ENCODE measurements at places on chromosomes 5 and 9. TPM values are rescaled to one million over a fixed set of nuclear protein-coding genes. Genes with fewer than 3 reads are reported as not detected.

- no peak for DNase-seq
Measured at GRCh38 chr9:78289474-78289873, 7.5 kb upstream of the PSAT1 start.

DNA sequence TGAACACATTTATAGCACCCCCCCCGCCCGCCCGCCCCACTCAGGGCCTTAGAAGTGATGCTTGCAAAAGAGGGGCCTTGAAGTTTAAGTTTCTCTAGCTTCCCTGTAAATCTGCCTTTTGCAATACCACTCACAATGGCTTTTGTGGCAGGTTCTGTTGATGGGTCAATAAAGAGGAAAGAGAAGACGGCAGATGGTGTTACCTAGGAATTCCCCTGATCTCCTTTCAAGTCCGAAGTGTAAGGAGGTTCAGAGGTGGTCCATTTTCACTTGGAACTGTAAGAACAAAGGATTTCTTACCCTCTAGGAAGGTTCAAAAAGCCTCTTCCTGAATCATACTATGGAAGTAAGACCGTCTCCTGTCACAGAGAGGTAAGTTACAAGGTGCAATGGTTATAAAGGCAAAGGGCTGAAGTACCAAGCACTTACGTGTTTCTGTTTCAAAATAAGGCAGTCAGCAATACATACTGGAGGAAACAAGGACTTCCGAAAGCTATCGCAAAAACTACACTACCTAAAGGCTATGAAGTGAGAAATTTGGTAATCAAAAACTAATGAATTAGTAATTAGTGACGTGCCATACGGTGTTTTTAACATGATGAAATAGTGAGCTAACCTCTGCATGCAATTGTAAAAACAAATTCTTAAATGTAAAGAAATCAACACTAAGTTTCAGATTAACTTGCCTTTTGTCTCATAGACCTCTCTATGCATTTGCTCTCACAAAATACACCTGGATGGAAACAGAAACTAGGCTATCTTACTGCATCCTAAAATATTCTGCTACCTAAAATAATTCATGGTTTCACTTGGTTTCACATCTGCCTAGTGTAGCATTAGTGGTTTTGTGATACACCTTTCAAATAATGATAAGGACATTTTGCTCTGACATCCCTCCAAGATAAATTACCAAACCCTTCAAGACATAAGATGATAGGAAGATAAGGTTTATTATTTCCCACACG lies 589.4 kb upstream of the FAM174A start:
- no peak for DNase-seq

DNA sequence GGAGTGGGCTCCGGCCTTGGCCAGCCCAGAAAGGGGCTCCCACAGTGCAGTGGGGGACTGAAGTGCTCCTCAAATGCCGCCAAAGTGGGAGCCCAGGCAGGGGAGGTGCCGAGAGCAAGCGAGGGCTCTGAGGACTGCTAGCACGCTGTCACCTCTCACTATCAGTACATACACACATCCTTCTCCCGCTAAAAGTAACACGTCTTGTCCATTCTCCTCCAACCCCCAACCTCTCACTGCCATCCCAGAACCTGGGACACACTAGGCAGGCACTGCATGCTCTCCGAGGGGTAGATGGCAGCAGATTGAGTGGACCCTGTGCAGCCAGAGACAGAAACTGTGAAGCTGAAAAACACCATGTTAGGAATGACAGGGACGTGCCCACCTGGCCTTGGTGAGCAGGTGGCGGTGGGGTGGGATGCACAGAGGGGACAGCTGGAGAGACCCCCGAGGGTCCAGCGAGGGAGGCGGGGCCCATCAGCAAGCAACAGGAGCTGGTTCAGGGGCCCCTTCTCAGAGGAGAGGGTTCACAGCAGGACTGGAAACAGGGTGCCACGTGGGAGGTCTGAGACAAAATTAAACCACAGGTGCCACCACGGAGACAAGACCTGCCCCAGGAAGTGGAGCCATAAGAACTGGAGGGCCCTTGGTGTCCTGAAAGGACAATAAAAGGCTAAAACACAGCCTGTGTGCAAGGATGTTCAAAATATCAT lies 16.9 kb downstream of the SEMA4D start:
- no peak for DNase-seq

GRCh38 chr9:31140316-31140715 lies 1244.1 kb upstream of the ACO1 start:
- DNase-seq: no peak

GRCh38 chr5:56812110-56812509 lies 3.2 kb upstream of the MAP3K1 start:
- DNase-seq: no peak

DNA sequence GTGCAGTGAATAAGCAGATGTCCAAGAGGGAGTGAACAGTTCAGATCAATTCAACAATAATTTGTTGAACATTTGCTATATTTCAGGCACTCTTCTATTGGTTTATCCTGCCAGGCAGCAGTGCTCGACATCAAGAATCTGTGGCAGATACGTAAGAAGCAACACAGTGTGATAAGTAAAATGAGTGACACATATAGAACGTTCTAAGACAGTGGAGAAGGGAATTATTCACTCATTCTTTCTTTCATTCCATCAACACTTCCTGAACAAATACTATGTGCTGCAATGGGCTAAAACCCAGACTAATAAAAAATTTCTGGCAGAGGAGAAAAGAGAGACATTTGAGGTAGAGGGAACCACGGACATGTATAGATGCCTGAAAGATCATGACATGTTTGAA lies 89.9 kb upstream of the GLIS3 start:
- no peak for DNase-seq

GRCh38 chr5:108074626-108075025 lies 307.3 kb downstream of the FBXL17 start:
- DNase-seq: no peak

GRCh38 chr9:86713970-86714369 lies 233.3 kb downstream of the GAS1 start:
- no peak for DNase-seq

DNA sequence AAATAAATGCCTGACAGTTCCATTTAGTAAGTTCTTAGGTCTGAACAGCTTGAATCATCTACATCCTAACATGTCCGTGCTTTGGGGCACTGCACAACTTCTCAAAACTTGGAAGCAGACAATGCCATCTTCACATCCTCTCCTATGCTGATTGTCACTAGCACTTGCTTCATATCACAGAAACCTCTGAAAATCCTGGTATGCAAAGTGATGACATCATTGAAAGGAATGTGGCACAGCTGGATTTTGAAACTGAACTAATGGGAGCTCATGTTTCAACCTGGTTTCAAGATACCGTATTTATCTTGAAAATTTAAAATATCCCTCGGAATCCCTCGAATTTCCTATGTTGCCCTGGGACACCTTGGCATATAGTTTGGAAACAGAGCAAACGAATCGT lies 490.2 kb upstream of the DAP start:
- no peak for DNase-seq

DNA sequence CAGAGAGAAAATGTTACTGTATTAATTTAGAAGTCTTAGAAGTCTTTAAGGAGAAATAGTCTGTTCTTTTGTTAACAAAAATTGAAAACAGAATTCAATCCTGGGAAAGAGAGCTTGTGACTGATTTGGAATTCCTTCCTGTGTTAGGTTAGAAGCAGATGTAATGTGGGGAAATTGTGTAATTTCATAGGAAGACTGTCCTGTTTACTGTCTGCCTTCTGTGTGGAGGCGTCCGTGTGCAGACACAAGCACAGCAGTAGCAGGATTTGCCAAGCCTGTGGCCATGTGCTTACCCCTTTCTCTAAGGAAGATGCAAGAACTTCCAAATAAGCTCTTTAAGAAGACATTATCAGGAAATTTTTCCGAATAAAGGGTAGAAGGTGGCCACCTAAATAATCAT lies 36.7 kb upstream of the F2R start:
- DNase-seq: no peak

- no peak for DNase-seq
Measured at GRCh38 chr9:93116072-93116961, 17.7 kb downstream of the NINJ1 start.

DNA sequence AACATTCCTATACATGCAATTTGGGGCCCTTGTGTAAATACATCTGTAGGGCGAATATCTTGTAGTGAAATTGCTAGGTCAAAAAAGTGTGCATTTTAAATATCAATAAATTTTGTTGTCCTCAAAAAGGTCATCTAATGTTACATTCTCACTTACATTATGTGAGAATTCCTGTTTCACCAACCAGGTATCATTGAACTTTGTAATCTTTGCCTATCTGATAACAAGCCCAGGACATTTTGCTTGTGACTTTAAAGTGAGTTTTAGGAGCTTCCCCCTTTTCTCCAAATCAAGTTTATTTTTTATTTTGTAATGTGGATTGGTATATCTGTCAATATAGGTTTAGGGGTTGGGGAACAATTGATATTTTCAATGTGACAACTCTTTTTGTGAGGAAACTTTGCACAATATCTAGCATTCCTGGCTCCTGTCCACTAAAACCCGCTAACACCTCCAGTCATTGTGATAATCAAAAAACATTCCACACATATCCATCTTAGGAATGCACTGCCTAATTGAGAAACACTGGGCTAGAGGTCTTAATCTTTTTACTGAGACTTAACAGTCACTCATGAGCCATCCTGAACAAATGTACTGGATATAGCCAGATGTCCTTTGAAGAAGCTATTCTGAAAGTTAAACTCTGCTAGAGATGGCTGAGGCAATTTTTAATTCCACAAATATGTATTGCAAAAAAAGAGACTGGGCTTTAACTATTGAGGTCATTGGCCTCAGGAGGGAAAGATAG lies 72.5 kb upstream of the SLC1A1 start:
- DNase-seq: no peak

- DNase-seq: no peak
Measured at GRCh38 chr9:88746029-88746742, 211.2 kb downstream of the NXNL2 start.

- no peak for DNase-seq
Measured at GRCh38 chr9:1461812-1462211, 411.7 kb downstream of the DMRT2 start.

- no peak for DNase-seq
Measured at GRCh38 chr9:21160178-21160577, 6.3 kb downstream of the IFNA21 start.

DNA sequence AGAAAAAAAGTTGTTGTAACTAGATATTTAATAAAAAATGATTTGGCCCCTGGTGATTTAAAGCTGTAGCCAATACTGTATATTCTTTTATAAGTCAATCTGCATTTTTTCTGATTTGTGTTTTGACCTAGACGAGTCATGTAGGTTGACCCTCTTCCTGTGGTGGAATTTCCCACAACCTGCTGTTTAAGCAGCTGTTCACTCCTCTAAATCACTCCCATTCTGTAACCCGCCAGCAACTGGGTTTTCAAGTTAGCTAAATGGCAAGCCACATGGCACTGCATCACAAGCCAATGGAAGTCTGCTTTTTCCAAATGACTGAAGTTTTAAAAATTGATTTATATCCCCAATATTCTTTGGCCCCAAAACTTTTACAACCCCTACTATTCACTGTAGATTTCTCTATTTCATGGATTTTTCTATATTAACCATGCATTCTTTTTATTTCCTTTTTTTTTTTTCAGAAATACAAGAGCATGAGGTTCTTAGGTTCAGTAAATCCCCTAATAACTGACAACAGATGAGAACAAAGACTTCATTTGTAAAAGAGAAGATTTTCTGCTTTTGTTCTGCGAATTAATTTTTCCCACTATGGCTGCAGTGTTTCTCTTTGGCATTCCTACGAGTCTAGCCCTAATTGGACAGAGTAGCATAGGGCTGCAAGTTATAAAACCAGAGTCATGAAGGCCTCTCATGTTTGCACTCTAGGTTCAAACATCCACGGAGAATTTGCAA lies 184.5 kb upstream of the TLE4 start:
- no peak for DNase-seq

GRCh38 chr9:18143073-18143745 lies 330.7 kb upstream of the ADAMTSL1 start:
- no peak for DNase-seq

DNA sequence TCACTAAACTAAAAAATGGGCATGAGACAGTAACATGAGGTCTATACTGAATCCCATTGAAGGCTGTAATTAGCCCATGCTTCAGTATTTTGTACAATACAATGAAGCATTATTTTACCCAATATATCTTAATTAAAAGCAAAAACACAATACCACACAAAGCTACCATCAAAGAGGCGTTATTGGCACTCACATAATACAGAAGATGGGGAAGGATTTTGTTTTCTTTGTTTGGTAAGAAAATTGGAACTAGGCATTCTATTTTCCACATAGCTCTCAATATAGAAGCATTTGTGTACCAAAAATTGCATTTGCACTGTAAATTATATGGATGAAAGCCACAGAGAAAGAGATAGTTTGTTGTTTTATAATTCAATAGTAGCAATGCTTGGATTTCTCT lies 761.0 kb downstream of the EFNA5 start:
- DNase-seq: no peak

GRCh38 chr9:95129476-95130291 lies 187.8 kb downstream of the FANCC start:
- no peak for DNase-seq

GRCh38 chr9:121550569-121551512 lies 51.2 kb upstream of the GGTA1 start:
- peak; percentile 68 for DNase-seq

DNA sequence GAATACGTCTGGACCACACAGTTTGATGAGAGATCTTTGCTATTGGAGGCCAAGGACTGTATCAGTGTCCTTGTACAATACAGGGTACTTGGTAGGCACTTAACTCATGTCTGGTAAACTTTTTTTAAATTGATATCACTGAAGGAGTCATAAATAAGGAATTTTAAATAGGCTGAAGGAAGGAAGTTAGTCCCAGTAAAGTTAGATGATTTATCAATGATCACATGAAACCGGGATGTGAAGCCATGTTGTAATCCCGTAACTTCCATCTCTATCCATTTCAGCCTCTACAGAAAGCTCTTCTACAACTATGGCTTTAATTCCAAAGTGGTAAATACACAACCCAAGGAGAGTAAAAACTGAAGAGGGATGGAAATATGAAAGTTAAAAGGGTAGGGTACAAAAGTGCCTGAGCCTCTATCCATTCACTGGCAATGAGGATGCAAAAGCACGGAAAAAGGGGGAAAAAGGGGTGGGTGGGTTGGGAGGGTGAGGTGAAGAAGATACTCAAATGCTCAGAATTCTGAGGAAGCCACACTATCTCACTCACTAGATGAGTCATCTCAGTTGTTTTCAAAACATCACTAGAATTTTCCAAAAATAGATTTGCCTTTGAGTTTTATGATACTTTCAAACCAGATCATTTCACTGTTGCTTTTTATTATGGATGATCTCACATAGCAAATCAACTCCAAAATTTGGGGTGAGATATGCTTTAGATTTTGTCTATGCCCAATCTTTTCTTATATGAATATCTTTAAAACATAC lies 1053.5 kb downstream of the NR2F1-AS1 start:
- DNase-seq: no peak

DNA sequence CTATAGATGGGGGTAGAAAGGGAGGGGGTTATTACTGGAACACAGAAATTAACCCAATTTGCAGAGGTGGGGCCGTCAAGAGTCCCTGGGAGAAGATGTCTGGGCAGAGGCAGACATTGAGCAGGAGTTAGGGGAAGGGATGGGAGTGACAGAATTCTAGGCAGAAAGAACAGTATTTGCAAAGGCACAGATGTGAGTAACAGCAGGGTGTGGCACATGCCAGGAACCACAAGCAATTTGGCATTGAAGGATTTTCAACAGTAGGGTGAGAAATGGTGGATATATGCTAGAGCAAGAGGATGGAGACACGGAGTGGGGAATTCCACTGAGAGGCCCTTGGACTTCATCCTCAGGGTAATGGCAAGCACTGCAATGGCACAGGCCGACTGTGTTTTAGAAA lies 71.6 kb upstream of the FRRS1L start:
- no peak for DNase-seq

SH3GL2 gene
- not detected for total RNA-seq

CKMT2 gene
- total RNA-seq: not detected

RORB gene
- total RNA-seq: not detected

FOXD4L5 gene
- not detected for total RNA-seq

TTC39B gene
- total RNA-seq: 23.3 TPM

GFRA3 gene
- not detected for total RNA-seq

CYFIP2 gene
- total RNA-seq: 304 TPM
